Substantia nigra (tissue), 51 donors: ENCODE measurements at places on chromosomes 1 and 21.
A peak's percentile ranks its signal among the peaks of the same experiment; 100 is the strongest.

- peak; percentile 41 for DNase-seq
Measured at GRCh38 chr1:156490401-156491032, 10.1 kb downstream of the MEF2D start.

- no peak for DNase-seq
Measured at GRCh38 chr1:87718241-87718950, 389.7 kb downstream of the LMO4 start.

DNA sequence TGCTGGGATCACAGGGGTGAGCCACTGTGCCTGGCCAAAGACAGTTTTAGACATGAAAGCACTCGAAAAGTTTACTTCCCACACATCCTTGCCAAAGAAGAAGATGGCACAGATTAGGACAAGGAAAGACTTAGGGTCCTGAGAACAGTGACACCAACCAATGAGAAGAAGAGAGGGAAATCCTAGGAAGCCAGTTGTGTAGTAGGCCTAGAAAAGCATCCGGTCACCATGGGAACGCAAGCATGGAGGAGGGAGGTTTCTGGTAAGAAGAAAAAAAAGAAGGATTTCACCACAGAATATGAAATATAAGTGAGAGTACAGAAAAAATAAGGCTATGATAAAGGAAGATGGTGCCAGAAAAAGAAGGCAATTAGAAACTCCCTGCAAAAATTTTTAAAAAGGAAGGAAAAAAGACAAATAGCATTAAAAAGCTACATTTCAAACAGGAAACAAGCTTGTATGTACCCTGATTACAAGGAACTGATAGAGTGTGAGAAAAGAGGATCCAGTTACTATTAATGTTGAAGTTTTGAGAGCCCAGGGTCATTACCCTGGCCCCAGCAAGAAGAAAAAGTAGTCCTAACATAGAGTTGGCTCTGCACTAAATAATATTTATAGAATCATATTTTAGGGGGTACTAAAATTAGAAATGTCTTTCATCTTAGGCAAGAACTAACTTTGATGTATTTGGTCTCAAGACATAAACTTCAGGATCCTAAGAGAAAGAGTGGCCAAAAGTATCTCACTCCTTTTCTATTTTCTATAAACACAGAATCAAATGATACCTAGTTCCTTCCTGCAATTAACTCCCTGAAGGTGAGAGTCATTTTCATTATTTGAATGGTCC is 16.1 kb downstream of the DIPK1A start:
- DNase-seq = no peak

DNA sequence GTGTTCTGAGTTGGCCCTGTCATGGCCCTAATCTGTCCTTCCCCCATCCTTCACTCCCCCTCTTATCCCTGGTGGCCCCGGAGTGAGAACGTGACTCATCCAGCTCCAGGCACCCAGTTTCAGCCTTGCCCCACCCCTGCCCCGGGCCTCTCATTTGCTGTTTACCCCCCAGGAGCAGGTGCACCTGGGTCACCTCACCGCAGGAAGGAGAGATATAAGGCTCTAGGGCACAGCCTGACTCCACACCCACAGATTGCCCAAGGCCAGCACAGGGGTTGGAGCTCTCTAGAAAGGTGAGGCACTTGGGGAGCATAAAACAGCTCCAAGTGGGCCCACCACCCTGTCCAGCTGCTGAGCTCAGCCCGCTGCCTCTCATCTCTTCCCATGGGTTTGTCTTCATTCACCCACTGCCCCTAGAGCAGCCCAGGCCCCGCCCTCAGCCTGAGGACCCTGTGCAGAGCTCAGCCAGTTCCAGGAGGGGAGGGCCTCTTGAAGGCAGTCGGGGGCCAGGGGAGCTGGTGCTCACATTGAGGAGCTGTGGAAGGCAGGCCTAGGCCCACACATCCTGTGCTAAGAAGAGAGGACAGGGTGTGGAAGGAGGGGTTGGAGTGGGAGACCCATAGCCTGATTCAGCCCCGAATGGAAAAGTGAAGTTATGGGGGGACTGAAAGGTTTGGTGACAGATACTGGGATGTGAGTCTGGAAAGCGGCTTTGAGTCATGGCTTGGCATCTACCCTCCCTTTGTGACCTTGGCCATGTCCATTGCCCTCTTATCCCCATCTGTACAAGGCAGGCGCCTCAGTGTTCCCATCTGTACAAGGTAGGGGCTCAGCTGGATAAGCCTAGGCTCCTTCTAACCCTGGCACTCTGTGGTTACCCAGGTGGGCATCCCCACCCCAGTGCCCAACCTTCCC is 16.1 kb upstream of the GPR37L1 start:
- no peak for DNase-seq

DNA sequence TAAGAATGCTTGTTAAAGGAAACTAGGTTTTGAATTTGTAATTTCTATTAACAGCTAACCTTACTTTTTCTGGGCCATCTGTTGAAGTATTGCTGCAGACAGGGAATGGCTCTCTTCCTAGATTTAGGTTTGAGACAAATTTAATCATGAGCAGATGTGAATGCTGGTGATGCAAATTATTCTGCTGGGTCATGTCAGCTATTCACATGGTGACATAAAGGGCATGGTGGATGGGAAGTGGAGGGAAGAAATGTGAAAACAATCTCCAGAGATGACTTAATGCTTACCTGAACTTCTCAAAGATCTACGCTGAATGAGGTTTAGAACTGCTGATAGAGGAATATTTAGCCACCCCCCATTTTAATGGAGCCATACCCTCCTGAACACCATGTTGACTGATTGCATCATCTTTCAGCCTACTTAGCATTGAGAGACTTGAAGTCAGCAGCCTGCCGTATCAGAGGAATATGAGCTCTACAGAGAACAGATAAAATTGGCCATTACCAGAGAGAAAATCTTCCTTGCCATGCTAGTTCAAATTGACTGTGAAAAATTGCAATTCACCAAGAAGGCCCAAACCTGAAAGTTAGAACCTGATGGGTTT is 138.8 kb downstream of the HHAT start:
- DNase-seq = no peak
